ENCODE measurements at places on chromosomes 4 and X.

DNA sequence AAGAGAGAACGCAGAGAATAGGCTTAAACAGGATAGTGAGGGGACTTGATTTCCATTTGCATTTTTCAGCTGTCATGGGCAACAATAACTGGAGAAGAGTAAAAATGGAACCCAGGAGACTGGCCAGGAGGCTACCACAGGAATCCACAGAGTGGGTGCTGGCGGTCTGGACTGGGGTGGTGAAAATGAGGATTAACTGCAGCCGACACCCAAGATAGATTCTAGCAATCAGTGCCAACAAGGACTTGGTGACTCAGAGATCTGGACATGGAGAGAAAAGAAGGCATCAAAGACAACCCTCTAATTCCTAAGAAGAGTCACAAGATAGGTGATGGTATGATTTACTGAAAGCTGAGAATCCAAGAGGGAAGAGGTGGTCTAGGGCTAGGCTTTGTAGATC is 102.8 kb downstream of the ATP8A1 start:
- no peak for DNase-seq

DNA sequence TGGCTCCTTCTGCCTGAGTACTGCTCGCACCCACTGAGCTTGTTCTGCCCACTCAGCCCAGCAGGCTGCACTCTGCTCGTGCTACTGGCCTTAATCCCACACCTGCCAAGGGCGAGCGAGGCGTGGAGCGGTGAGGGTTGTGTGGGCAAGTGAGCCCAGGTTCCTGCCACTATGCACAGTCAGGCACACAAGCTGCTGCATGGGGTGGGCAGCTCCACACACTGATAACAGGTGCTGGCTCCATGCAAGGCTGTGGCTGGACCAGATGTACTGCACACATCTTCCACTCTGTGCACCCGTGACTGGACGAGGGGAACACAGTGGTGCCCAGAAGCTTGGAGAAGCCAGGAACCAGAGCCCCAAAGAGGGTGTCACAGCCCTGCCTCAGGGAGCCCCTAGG is 184.3 kb upstream of the NUDT6 start:
- DNase-seq, result no peak

DNA sequence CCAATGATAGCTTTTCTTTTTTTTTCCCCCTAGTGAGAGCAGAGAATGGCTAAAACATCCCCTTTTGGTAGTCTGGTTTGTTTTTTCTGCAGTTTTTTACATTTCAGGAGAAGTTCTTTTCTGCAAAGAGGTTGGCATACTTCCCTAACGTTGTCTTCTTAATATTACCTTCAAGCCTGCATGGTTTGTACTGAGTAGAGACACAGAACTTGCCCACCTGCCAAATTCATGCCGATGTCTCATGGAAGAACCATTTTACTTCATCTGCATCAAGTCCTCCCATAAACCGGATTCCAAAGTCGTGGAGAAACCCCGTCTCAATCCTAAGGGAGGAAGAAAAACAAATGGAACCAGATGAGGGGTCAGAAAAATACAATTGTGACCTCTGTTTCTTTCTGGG is 89.7 kb downstream of the SHOX start:
- DNase-seq, result no peak

DNA sequence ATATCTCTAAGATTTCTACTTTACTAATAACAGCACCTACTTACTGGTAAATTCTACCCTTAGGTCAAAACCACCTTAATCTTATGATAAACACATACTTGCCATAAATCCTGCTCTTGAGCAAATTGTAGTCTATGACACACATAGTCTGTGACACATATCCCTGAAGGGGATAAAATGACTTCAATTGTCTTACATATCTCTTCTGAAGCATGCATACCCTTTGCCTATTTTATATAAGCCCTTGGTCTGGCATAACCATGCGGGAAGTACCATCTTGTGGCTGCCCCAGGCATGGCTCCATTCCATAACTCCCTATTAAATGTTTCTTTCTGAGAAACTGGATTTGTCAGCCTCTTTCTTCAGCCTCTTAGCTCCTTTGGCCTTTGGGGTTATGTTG is 248.9 kb downstream of the SLC7A11 start:
- no peak for DNase-seq

DNA sequence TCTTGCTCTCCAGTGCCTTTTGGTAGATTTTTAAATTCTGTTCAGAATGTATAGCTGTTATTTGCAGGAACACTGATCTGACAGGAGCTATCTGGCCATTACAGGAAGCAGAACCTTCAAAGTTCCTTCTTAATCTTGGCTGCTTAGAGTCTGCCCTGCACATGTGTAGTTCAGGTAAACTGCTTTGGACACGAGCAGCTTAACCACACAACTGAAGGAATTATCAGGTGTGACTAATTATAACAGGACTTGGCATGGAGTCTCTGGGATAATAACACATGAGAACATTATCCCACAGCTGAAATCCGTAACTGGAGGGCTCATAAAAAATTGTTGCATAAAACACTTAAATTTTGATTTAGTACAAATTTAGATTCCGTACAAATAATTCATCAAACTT is 11.6 kb upstream of the ING2 start:
- no peak for DNase-seq

GRCh38 chrX:106917830-106918500 is 2.2 kb upstream of the CLDN2 start:
- no peak for DNase-seq

GRCh38 chrX:131985526-131986049 is 37.5 kb upstream of the STK26 start:
- no peak for DNase-seq

- DNase-seq, result no peak
Measured at GRCh38 chr4:54186371-54186770, 42.7 kb upstream of the PDGFRA start.

GRCh38 chr4:18733961-18734360 is 712.4 kb upstream of the LCORL start:
- no peak for DNase-seq

GRCh38 chr4:161656594-161656993 is 507.2 kb downstream of the FSTL5 start:
- no peak for DNase-seq

- peak; percentile 87 for DNase-seq
Measured at GRCh38 chrX:100768679-100769338, 36.9 kb upstream of the SYTL4 start.

DNA sequence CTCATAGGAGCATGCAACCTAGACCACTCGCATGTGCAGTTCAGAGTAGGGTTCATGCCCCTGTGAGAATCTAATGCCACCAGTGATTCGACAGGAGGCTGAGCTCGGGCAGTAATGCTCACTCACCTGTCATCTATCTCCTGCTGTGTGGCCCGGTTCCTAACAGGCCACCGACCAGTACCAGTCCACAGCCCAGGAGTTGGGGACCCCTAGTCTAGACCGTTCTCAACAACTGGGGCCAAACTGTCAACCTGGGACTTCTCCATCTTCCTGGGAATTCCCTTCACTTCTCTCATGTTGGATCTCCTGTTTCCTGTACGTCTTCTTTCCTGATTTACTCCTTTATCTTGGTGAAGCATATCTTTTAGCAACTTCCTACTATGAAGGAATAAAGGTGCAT is 79.4 kb upstream of the HELT start:
- no peak for DNase-seq

GRCh38 chrX:11434607-11435006 is 141.4 kb downstream of the AMELX start:
- no peak for DNase-seq

GRCh38 chr4:22573198-22573597 is 57.3 kb upstream of the ADGRA3 start:
- no peak for DNase-seq

GRCh38 chr4:184313702-184314659 is 96.3 kb upstream of the ENPP6 start:
- DNase-seq, result no peak

- no peak for DNase-seq
Measured at GRCh38 chrX:129239371-129239770, 283.9 kb downstream of the SMARCA1 start.

DNA sequence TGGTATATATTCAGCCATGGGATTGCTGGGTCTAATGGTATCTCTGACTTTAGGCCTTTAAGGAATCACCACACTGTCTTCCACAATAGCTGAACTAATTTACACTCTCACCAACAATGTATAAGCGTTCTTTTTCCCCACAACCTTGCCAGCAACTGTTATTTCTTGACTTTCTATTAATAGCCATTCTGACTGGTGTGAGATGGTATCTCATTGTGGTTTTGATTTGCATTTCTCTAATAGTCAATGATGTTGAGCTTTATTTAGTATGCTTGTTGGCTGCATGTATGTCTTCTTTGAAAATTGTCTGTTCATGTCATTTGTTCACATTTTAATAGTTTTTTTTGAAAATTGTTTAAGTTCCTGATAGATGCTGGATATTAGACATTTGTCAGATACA is 235.2 kb downstream of the HEPH start:
- no peak for DNase-seq

- no peak for DNase-seq
Measured at GRCh38 chr4:94757192-94758140, at the start of gene BMPR1B. Gene BMPR1B (plus strand): TSS chr4:94757955. CDS start chr4:95104425, 346,470 bp downstream.

DNA sequence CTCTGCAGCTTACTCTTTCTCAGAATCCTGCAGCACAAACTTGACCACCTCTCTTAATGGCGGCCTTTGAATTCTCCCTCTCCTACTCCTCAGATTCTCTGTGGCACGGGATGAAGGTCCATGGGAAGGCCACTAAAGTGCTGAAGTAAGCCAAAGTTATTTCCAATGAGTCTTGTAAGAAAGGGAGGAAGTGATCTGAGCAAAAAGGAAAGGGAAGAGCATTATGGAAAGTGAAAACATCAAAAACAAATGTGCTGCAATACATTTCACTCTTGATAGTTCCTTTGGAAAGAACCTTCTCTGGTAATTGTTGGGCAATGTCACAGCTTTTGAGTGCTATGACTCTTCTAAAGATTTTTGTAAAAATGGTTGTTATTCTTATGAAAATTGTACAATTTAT is 54.3 kb upstream of the CAMK2D start:
- no peak for DNase-seq

DNA sequence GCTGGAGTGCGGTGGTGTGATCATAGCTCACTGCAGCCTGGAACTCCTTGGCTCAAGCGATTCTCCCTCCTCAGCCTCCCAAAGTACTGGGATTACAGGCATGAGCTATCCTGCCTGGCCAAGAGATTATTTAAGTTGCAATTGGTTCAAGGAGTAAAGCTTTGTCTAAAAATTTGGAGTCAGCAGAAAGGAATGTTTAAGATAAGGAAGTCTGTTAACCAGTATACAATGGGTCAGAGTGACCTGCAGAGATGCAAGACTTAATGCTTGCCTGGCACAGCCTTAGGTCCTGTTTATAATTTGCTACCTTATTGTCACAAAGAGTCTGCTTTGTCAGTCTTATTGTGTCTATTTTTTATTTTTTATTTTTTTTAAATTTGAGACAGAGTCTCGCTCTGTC is 826.2 kb downstream of the NLGN4X start:
- no peak for DNase-seq

- DNase-seq, result no peak
Measured at GRCh38 chr4:140374130-140374477, 658 bp downstream of the SCOC start.

GRCh38 chrX:134626434-134626833 is 31.8 kb downstream of the PLAC1 start:
- DNase-seq, result no peak

DNA sequence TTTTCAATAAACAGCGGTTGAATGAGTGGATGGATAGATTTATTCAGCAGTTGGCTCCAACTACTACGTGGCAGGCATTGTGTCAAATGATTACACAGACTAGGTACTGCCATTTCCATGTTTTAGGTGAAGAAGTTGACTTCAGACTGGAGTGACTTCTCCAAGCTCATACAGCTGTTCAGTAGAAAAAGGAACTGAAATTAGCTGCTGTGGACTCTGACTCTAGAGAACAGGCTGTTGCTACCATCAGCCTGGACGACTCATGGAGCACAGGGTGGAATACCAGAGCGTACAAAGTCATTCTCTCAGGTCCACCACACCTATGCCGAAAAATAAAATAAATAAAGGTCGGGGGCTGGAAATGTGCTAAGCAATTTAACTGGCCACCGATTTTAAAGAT is 45.3 kb downstream of the TENM3 start:
- DNase-seq, result no peak

DNA sequence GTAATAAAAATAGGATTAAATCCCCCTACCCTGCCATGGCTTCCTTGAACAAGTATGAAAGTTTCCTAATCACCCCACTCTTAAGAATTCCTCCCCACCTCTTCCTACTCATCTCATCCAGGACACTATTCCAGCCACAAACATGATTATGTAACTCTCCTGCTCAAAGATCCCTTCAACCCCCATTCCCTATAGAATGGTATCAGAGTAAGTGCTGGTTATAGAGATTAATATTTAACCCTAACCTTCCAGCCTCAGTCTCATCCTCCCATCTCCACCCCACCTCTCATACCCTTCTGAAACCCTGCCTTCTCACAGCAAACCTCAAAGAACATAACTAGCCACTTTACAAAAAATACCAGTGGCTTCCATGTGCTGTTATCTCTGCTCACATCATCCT is 155.1 kb downstream of the PPP3CA start:
- no peak for DNase-seq

DNA sequence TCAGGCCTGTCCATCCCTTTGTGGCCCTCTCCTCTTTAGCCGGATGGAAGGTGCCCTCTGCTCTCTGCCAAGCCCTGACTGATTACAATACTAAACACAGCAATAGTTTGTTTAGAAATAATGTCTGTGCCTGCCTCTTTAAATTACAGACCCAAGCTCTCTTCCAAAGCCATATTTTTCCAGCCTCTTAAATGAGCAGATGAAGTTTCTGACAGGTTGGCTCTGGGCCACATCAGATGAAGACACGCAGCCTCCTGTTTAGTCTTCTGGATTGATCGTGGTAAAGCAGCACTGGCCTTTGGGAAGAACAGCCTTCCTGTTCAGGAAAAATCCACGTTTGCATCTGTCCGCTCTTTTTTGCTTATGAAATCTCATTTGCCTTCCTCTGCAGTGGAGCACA is 133.6 kb downstream of the CPE start:
- no peak for DNase-seq

DNA sequence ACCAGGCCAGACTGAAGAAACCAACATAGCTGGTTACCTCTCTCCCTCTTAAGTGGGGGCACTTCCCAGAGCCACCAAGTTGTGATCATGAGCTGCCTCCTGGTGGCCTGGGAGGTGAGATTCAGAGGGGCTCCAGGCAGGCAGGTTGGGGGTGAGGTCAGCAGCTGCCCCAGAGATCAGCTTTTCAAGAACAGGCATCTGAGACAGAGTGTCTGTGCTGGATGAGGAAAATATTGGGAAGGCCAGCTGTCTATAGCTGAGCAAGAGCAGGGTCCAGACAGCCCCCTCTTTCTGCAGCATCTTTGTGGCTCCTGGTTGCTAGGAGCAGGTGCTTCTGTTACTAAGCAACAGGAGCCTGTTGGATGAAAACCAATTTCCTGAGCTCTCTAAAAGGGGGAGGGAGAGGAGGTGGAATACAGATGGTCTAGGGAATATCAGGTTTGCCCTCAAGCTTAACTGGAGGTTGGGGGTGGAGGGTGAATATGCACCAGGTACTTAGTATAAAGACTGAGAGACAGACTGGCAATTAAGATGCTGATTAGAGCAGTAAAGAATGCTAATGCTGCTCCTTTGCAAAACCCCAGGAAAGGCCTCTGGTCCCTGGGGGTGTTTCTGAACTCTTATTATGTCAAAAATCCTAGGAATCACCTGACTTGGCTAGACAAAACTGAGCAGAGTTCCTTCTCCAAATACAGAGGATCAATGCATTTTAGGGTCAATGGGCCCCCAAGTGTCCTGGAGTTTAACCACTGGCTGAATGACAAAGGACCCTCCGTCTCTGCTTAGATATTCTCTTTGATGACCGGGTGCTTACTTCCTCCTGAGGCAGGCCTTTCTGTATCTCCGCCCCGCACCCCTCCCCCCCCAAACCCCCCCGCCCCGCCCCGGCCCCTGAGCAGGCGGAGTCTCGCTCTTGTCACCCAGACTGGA is 21.4 kb downstream of the ZCCHC13 start:
- DNase-seq, result no peak

Measured in stimulated activated CD8-positive, alpha-beta memory T cell treated with anti-CD3 and anti-CD28 coated beads, Interleukin-4, amount 100 ng/mL, for 4 hours (primary cell).